ENCODE measurements at places on chromosomes 3 and 15. TPM values are rescaled to one million over a fixed set of nuclear protein-coding genes. Genes with fewer than 3 reads are reported as not detected.

DNA sequence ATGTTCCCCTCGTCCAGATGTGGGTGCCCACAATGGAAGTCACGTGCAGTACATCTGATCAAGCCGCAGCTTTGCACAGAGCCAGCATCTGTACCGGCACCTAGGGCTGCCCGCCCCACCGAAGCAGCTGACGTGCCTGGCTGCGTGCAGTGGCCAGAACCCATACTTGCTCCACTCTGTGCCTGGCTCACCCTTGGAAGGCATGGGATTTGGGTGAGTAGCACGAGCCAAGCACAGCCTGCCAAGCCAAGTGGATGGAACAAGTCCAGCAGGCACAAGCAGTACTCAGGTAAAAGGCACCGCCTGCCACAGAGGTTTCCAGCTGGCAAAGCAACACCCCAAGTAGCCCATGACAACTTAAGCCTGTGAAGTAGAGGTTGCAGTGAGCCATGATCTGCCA lies 261.3 kb downstream of the TBC1D5 start:
- DNase-seq, result no peak

Gene SMCO1
- not detected for total RNA-seq

Gene SLC27A2
- total RNA-seq, result 19.7 TPM

DNA sequence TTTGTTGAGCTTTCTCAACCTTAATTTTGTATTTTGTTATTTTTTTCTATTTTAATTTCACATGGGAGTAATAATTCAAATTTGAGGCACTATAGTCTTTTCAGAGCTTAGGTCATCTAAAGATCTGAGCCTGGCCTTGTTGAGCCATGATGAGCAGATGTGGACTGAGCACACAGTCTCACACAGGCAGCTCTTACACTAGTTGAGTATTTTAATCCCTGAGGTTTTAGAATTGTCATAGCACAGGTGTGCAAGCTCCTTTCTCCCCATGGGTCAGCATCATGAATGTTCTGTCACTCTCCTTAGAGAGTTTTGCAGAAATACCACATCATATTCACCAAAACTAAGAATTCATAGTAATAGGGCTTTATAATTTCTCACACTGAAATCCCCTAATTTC lies 4.9 kb downstream of the ZBTB38 start:
- DNase-seq, result no peak

GRCh38 chr3:177510693-177511216 lies 313.5 kb upstream of the TBL1XR1 start:
- no peak for DNase-seq

Gene WNT7A
- 19.9 TPM for total RNA-seq

Gene RETNLB
- not detected for total RNA-seq

Gene LMAN1L
- not detected for total RNA-seq

Gene IL16
- 1.1 TPM for total RNA-seq

DNA sequence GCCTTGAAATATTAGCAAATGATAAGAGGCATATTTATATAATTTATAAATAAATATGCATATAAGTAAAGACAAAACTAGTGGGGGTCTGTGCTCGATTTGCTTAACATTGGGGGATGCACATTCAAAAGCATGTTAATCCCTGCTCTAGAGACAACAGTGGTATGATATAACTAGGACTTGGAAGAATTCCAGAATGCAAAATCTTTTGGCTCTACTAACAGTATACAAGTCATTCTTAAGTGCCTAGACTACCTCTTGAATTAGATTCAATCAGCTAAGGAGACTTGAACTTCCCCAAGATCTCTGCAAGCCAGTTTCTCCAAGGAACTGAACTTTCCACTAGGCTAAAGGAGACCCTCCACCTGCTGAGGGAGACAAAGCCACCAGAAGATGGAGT lies 282.7 kb upstream of the RORA start:
- DNase-seq, result no peak

DNA sequence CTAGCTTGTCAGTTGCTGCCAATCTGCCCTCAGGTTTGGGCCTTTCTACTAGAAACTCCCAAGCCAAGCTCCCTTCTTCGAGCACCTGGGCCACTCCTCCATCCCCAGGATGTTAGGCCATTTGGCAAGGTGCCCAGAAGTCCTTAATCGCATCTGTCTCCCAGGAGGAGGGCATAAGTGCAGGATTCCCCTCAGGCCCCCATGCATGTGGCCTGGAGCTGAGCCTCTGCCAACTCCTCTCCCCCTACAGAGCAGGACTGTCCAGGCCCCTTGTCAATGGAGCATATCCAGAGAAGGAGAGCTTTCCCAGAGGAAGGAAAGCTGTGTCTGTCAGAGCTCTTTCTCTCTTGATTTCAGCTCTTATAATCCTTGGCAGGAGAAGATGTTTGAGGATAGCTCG lies 182.6 kb upstream of the ROPN1 start:
- no peak for DNase-seq

Gene CPLX3
- not detected for total RNA-seq
